ENCODE measurements at places on chromosomes 13 and 19.

DNA sequence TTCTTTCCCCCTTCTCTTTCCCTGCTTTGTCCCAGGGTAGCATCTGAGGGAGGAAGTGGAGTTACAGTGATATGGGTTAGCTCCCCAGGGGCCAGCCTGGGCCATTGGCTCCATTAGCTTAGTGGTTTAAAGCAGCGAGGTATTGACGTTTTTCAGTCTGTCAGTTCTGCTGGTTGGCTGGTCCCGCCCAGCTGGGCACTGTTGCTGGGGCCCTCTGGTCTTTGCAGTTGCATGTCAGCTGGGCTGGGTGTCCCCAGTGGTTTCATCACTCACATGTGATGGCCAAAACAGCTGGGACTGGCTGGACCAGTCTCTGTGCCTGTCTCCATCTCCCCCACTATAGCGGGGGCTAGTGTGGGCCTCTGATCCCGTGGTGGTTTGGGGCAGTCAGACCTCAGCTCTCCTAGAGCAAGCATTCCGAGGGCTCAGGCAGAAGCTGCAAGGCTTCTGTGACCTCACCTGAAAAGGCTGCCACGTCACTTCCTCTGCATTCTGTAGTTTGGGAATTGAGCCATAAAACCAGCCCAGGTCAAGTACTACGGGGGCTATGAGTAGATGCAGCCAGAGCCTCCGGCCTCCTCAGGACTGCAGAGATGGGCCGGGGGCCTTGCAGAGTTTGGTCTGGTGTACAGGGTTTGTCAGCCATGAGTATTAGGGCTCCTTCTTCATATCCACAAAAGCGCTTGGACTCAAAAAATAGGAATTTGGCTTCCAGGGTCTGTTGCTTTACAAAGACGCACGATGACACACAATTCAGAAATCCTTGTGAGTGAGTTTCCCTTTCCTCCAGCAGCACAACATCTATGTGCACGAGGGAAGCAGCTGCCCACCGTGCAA is 30.0 kb downstream of the TSSK6 start:
- no peak for DNase-seq

GRCh38 chr19:49761625-49762311 is 1.3 kb downstream of the TSKS start:
- DNase-seq = no peak

GRCh38 chr19:14440049-14440448 is 6.9 kb downstream of the PKN1 start:
- peak; percentile 56 for DNase-seq

GRCh38 chr13:39913928-39914327 is 258.5 kb downstream of the COG6 start:
- DNase-seq = no peak

DNA sequence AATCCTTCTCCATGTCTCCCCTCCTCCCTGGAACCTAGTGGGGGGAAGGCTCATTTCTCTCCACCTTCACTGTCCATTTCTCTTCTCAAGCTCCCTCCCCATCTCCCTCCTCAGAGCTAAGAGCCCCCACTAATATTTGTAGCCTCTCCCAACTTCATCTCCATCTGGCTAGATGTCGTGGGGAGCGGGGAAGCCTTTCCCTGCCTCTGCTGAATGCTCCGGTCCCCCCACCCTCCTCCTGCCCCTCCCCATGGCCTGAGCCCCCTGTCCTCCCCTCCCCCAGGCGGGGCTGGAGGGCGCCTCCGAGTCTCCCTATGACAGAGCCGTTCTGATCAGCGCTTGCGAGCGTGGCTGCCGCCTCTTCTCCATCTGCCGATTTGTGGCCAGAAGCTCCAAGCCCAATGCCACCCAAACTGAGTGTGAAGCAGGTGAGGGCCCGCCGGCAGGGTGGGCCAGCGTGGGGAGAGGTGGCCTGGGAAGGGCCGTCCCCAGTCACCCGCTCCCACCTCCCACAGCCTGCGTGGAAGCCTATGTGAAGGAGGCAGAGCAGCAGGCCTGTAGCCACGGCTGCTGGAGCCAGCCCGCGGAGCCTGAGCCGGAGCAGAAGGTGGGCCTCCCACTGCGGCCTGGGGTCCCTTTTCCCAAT is 1.0 kb downstream of the TMEM59L start:
- no peak for DNase-seq

- DNase-seq = no peak
These were observed 2.0 kb downstream of the FBL start for GRCh38 chr19:39843919-39844793.

DNA sequence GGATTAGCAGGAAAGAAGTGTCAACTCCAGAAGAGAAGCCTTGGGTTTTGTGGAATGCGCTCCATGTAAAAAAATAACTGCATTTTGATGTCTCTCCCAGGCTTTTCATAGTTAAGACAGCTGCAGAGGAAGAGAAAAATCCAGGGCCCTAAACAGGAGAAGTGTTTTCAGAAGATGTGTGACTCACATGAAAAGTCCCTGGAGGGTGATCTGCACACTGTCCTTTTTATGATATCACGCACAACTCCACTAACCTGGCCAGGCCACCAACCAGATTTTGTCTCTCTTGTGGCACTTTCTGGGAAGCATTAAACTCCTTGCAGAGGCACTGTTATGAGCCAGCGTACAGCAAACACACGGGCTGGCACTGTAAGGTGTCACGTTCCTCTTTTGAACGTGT is 267.3 kb downstream of the FGF9 start:
- DNase-seq = no peak

GRCh38 chr13:110677731-110678545 is 28.0 kb downstream of the CARS2 start:
- DNase-seq = no peak

- no peak for DNase-seq
These were observed 2.2 kb downstream of the DMPK start for GRCh38 chr19:45780146-45780447.

DNA sequence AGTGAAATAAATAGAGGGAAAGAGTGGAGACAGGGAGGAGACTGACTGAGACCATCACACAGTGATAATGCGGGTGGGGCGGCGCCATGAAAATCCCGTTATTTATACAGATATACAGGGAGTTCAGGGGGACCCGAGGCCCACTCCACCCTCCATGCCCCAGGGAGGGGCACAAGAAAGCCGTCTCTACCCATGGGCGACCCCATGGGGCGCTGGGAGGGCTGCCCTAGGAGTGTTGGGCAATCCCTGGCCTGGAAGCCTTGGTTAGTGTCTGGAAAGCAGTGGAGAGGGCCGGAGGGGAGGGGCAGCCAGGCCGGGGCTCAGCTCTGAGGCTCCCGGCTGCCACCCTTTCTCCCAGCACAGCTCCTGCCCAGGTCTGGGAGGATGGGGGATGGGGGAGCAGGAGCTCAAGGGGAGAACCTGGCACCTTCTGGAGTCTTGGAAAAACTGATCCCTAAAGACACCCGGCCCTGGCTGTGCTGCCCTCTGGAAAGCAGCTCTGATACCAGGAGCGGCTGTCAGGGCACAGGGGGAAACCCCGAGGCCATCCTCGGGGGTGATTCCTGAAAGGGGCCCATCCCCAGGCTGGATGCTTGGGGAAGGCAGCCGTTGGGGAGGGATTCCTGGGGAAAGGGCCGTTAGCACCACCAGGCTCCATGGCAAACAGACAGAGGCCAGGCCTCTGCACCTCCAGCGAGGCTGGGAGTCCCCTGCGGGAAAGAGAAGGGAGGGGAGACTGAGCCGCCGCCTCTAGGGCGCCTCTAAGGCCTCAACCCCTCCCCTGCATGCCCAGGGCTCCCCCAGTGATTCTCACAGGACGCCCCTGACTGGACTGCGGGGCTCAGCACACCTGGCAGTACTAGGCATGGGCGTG is 3.0 kb upstream of the PRKD2 start:
- DNase-seq = no peak

- DNase-seq = no peak
These were observed 25.7 kb upstream of the LMO7 start for GRCh38 chr13:75610466-75610865.

DNA sequence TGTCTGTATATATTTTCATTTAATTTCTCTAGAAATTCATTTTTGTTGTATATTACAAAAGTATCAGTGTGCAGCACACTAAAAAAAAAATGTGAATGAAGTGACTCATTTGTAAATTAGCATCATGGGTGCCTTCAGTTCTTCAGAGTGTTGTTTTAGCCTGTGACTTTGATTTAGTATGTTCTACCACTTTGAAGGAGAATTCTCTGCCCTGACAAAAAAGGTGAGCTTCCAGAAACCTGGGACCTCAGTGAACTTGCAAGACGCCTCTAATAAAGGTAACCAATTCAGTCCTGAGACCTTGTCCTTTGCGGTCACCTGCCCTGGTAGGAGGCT is 2.4 kb downstream of the METTL21C start:
- no peak for DNase-seq

DNA sequence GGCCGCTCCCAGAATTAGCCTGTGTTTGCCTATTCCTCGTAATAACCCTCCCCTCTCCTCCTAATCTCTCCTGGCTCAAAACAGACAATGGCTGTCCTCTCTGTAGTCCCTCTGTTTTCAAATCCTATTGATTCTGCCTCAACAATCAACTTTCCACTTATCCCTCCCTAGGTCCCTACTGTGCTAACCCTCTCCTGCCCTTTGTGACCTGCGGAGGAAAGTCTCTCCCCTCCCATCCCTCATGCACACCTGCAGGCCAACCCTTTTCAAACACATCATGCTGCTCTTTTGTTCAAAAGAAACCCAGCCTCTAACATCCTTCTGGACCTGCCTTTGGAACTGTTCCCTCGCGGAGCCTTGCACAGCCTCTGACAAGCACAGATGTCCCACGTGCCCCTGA is 37.3 kb downstream of the CILP2 start:
- no peak for DNase-seq

DNA sequence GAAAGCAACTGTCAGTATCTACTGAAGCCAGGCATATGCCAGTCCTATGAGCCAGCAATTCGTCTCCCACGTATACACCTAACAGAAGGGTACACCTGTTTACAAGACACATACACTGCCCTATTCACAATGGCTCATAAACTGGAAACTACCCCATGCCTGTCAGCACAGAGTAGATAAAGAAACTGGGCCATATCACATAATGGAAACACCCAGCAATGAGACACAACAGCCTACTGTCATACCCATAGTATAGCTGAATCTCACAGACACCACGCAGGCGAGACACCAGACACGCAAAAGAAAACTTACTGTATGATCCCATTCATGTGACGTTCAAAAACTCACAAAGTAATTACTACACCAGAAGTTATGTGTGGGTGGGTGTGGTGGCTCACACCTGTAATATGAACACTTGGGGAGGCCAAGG is 15.7 kb downstream of the NOSIP start:
- peak; percentile 44 for DNase-seq

GRCh38 chr13:101026328-101026727 is 351.7 kb upstream of the TMTC4 start:
- DNase-seq = no peak

GRCh38 chr13:109924376-109924775 is 138.0 kb upstream of the IRS2 start:
- DNase-seq = no peak

DNA sequence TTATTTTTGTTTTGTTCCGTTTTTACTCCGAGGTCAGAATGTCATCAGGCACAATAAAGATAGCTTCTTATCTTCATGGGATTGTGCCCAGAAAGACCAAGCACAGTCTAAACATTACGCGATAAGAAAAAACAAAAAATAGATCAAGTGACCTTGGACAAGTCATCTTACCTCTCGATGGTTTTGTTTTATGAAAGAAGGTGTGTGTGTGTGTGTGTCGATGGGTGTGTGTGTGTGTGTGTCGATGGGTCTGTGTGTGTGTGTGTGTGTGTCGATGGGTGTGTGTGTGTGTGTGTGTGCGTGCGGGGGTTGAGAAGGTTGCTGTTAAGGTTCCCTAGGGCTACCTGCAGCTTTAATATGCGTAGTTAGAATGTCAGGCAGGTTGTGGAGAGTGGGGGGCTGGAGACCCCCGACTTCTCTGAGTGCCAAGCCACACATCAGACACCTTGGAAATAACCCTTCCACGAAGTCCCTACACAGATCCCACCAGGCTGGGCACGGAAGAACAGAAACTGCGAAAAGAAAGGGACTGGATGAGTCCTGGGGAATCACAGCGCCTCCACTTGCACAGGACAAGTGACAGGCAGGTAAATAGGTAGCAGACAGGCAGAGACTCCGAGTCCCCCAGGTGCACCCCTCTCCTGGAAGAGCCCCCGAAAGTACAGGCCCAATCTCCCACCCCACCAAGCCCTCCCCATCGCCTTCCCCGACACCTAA is 458 bp upstream of the ATP8A2 start:
- DNase-seq = no peak

GRCh38 chr19:10227026-10227971 is 3.8 kb downstream of the S1PR2 start:
- DNase-seq = no peak

- no peak for DNase-seq
These were observed 152.5 kb upstream of the SOX1 start for GRCh38 chr13:111914241-111915103.

- DNase-seq = no peak
These were observed 45.3 kb upstream of the PCDH9 start for GRCh38 chr13:67275351-67275960.

- DNase-seq = no peak
These were observed 148.6 kb downstream of the IER2 start for GRCh38 chr19:13298565-13299481.

DNA sequence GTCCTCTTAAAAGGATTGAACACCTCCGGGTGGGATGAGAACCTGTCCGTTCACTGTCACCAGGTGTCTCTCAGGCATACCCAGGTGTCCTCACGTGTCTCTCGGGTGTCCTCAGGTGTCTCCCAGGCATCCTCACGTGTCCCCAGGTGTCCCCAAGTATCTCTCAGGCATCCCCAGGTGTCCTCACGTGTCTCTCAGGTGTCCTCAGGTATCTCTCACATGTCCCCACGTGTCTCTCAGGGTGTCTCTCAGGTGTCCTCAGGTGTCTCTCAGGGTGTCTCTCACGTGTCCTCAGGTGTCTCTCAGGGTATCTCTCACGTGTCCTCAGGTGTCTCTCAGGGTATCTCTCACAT is 33.8 kb downstream of the ATP4B start:
- no peak for DNase-seq

DNA sequence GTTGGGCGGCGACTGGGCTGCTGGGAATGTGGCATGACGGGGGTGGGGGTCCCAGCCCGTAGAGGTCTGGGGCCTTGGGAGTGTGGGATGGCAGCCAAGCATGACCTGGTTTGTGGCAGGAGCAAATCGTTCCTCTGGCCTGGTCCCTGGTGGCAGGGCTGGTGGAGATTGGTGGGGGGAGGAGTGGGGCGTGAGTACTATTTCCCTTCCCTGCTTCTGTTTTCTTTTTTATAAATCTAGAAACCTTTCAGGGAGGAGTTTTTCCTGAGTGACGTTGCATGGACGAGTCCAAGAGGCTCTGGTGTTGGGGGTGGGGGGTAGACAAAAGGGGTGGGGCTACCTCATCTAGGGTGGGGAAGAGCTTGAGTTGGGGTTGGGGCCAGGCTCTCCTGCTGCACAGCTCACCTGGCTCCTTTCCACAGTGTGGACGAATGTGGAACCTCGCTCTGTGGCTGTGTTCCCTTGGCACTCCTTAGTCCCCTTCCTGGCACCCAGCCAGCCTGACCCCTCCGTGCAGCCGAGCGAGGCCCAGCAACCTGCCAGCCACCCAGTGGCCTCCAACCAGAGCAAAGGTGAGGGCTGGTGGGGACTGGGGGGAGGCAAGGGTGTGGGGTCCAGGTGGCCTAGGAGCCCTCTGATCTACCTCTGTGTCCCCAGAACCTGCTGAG is 15.4 kb upstream of the PRR19 start:
- no peak for DNase-seq

- DNase-seq = no peak
These were observed 18.4 kb downstream of the TEX29 start for GRCh38 chr13:111338841-111339240.

- no peak for DNase-seq
These were observed 5.5 kb downstream of the AP3D1 start for GRCh38 chr19:2145831-2146241.

GRCh38 chr19:31962561-31962996 is 382.8 kb upstream of the ZNF507 start:
- DNase-seq = no peak

GRCh38 chr19:42121656-42122069 is 10.6 kb downstream of the POU2F2 start:
- DNase-seq = peak; percentile 91
